ENCODE measurements at places on chromosomes 13 and 19.
A peak's percentile ranks its signal among the peaks of the same experiment; 100 is the strongest.

DNA sequence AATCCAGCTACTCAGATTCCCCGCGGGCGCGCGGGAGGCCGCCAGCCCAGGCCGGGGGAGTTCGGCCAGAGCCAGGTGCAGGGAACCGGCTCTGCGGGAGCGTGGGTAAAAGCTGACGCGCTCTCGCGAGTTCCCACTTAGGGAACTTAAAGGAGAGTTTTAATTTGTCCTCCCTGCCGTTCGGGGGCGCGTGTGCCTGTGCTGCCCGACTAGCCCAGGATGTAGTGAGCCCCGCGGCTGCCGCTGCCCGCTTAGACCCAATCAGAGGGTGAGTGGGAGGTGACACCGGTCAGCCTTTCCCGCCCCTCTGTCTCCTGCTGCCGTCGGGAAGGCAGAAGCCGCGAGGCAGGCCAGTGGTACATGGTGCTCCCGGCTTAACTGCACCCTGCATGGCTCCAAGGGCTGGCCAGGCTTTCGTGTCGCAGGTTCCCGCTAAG lies 36.0 kb upstream of the NEK3 start:
- peak; percentile 66 for DNase-seq

DNA sequence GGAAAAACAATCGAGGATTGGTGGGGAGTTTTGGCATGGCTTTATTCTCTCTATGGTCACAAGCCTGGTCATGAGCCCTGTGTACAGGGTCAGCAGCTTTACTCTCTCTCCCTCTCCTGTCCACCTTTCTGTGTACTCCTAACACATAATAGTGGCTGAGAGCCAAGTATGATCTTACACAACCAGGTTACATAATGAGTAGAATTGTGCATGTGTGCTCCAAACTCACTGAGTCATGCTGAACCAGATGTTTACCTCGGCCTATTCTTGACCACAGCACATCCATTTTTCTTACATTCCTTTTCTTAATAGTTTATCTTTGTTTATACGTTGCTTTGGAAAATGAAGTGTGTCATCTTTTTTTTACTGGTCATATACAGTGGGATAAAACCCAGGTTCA lies 53.1 kb downstream of the ZNF254 start:
- no peak for DNase-seq

DNA sequence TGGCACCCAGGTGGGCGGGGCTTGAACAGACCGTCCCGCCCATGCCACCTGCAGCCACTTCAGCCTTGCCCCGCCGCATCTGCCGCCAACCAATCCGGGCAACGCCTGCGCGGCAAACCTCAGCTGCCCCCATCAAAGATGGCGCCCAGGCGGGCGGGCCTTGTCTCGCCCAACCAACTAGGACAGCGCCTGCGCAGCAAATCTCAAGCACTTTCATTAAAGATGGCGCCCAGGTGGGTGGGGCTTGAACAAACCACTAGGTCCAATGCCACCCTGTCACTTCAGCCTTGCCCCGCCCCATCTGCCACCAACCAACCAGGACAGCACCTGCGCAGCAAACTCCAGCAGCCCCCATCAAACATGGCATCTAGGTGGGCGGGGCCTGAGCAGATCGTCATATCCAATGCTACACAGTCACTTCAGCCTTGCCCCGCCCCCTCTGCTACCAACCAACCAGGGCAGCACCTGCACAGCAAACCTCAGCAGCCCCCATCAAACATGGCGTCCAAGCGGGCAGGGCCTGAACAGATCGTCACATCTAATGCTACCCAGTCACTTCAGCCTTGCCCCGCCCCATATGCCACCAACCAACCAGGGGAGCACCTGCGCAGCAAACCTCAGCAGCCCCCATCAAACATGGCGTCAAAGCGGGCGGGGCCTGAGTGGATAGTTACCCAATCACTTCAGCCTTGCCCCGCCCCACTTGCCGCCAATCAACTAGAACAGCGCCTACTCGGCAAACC lies 1.4 kb downstream of the PEG3 start:
- DNase-seq, result peak; percentile 10

DNA sequence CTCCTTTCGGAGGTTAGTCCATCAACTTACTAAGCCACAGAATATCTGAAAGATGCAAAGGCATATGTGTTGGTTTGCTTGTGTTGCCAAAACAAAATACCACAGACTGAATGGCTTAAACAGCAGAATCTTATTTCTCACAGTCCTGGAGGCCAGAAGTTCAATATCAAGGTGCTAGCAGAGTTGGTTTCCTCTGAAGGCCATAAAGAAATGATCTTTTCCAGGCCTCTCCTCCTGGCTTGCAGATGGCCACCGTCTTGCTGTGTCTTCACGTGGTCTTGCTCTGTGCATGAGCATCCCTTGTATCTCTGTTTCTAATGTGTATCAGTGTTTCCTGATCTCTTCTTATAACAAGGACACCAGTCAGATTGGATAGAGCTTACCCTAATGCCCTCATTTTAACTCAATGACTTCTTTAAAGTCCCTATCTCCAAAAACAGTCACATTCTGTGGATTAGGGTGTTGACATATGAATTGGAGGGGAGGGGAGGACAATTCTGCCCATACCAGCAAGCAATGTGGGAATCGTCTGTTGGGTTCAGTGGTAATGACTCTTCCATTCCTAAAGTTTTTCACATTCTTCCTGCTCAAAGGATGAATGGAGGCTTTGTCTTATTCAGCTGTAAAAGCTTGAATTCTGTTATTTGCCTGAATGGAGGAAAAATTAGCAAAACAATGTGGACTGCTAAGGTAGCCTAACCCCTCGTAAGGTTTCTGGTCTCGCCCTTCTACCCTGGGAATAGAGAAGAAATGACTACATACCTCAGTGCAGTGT lies 715.7 kb downstream of the DIAPH3 start:
- no peak for DNase-seq

All from CD4-positive, alpha-beta T cell treated with Interleukin-15 for 4 hours (primary cell).